ENCODE measurements at places on chromosomes 5 and 9.

GRCh38 chr9:130698514-130698913, 4.9 kb downstream of the EXOSC2 start:
- no peak for DNase-seq

DNA sequence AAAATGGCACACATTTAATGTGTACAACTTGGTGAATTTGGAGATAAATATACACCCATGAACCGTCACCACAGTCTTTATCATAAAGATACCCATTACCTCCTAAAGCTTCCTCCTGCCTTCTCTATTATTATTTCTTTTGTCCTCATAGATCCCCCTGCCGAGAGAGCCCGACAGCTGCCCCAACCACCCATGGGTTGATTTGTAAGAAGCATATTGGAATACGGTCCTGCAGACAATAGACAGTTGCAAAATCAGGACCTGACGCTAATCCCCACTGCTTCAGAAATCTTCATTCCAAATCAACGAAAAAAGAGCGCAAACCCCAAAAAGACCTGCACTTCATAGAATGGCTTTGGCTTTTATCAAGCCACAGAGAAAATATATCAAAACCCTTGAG, 697.5 kb downstream of the SEMA5A start:
- DNase-seq, result no peak

DNA sequence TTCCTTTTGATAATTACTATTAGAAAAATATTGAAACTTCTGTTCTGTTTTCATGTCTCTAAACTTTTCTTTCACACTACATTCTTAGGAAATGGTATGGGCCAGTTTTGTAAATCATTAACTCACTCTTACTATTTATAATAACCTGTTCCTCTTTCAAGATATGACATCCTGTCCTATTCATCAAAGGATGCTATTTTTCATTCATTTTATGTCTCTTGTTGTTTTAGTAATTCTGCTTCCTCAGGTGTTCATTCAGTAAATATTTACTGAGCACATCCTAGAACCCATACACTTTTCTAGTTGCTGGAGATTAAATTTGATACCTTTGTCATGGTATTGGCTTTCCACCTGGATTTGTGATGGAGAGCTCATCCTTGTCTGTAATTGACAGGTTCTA, 58.0 kb downstream of the GDA start:
- no peak for DNase-seq

DNA sequence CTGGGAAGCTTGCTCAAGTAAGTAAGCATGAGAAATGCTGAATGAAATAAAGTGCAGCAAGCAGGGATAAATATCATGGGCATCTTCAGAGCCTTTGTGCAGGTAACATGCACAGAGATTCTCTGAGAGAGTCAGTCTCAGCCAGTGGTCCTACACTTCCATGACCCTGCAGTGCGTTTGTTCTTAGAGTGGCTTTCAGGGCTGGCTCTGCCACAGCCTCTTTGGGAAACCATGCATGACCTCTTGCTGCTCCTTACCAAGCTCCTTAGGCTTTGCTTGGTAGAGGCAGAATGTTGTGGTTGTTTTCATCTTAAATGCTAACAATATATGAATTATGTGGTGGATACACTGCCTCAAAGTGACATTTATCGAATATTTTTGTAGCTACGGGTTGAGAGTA, 5.4 kb downstream of the SYK start:
- DNase-seq, result no peak

DNA sequence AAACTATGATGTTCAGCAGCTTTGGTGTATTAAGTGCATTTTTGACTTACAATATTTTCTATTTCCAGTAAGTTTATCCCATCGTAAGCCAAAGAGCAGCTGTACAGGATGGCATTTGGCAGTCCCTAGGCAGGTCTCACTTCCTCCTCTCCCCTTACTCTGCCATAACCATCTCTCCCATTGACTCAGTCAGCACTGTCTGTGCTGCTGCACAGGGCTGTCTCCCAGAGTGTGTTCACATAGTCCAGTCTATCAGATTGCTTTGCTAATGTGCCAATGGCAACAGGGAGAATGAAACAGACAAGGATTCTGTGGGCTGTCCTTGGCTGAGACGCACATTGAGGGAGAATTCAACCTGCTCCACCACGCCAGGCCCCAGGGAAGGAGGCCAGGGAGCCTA, 47.0 kb upstream of the CAST start:
- no peak for DNase-seq

GRCh38 chr9:123735376-123735775, 194.6 kb downstream of the DENND1A start:
- no peak for DNase-seq

Measured in HEK293T (cell line).